ENCODE measurements at places on chromosomes 2 and 18.

- DNase-seq: no peak
Measured at GRCh38 chr18:56973487-56973886, 173.4 kb upstream of the BOD1L2 start.

- DNase-seq: no peak
Measured at GRCh38 chr18:25190472-25190871, 161.5 kb downstream of the ZNF521 start.

GRCh38 chr2:127091148-127091547, 15.8 kb downstream of the BIN1 start:
- DNase-seq: no peak

DNA sequence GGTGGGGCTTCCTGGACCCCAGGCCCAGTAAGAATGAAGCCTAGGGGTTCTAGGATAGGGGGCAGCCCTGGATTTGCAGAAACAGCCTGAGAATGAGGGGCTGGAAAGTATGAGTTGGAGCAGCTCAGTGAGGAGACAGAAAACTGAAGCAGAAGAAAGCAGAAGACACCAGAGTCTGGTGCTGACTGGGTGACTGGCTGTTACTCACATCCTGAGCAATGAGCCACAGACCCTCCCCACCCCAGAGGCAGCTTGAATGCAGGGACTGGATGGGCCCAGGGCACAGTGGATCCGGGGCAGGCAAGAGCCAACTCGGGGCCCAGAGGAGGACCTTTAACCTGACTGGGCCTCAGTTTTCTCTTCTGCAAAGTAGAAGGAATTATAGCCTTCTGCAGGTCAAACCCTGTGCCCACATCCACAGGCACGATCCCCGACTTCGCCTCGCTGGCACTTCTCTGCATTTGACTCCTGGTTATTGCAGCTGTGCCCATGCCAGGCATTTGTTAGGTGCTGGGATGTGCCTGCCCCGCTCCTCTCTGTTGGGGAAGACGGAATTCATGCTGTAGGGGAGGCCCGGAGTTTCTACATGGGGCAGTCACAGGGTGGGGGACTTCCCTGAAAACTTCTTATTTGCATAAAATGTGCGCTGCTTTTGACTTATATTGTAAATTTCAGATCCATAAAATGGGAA, 8.5 kb downstream of the STEAP3 start:
- DNase-seq: no peak

- DNase-seq: no peak
Measured at GRCh38 chr2:123993728-123994323, 31.3 kb upstream of the CNTNAP5 start.

- no peak for DNase-seq
Measured at GRCh38 chr2:64192664-64193105, 48.5 kb upstream of the PELI1 start.

DNA sequence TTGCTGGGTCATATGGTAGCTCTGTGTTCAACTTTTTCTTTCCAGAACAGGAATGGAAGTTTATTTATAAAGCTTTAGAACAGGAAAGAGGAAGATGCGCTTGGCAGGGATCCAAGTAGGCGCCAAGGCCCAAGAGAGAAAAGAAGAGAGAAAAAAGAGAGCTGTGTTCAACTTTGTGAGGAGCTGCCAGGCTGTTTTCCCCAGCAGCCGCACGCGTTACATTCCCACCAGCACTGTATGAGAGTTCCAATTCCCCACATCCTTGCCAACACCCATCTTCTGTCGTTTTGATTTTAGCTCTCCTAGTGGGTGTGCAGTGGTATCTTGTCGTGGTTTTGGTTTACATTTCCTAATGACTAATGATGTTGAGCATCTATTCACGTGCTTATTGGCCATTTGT, 51.4 kb downstream of the KCNF1 start:
- peak; percentile 17 for DNase-seq

DNA sequence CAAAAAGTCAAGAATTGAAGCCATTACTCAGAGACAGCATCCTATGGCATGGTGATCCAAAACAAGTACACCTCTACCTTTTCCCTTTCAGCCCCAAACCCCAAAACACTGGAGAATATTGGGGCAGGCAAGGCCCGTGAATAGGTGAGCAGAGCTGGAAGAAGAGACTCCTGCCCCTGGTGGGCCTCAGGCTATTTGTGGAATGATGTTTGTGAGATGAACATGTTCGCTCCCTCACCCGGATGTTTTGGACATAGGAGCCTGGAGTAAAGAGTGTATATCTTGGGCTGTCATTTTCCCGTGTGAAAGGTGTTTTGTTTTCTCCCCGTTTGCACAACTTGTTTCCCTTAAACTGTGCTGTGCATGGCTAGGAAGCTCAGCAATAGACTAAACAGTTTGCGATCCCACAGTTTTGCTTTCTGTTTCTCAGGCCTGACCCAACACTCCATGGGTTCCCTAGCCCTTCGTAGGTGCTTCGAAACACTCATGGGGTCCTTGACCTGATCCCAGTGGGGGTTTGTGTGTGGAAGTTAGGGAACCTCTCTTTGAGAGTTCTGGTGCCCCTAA, 136.5 kb upstream of the TNP1 start:
- DNase-seq: no peak

- no peak for DNase-seq
Measured at GRCh38 chr2:20390524-20391123, 40.0 kb upstream of the PUM2 start.

- no peak for DNase-seq
Measured at GRCh38 chr2:132677661-132678060, 7.7 kb upstream of the LYPD1 start.

GRCh38 chr2:169363560-169364150, 1.3 kb upstream of the LRP2 start:
- DNase-seq: no peak

DNA sequence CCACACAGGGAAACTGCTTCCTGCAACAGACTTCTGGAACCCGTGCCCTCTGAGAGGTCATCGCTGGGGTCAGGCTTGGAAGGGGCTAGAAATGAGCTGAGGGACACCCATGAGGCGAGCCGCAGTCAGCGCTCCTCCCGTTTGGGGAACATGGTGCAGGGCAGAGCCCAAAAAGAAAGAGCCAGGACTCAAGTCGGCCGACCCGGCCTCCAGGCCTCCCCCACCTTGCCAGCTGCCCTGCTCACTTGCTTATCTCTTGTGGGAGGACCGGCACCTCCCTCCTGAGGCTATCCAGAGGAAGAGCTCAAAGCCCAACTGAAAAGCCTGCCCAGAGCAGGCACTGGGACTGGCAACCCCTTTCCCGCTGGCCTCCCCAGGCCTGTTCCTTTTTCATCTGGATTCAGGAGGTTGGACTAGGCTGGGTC, 43.6 kb downstream of the SCTR start:
- DNase-seq: no peak

GRCh38 chr2:234544659-234545611, 48.1 kb upstream of the ARL4C start:
- DNase-seq: peak; percentile 19

- peak; percentile 79 for DNase-seq
Measured at GRCh38 chr2:150125708-150126107, 361.8 kb downstream of the RND3 start.

DNA sequence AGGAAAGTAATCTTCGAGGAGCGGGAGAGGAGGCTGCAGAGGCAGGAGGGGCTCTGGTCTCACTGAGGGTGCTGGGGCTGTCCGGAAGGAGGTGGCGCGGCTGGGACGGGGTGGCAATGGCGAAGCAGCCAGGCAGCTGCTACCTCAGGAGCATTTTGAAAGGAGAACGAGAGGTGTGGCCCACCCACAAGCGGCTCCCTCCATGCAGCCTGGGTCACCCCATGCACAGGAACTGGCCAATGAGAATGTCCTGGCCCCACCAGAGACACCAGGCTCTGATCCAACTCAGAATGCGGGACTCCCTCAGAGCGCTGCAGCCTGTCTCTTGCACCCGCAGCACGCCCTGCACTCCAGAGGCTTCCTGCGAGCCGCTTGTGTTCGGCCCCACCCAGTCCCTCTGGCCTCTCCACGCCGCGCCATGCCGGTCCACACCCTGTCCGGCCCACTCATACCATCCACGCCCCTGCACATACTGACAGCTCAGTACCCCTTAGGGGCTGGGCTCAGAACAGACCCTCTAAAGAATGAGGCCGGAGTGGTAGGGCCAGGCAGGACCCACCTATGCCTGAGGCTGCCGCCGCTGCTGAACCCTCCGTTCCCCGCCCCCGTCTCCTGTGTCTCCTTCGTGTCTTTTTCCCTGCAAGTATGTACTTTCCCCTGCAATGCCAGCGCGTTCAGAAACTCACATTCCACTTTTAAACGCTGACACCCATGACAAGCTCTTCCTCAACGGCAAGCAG, 6.4 kb upstream of the BOK start:
- DNase-seq: no peak

- no peak for DNase-seq
Measured at GRCh38 chr2:142299021-142299420, 168.2 kb upstream of the LRP1B start.

DNA sequence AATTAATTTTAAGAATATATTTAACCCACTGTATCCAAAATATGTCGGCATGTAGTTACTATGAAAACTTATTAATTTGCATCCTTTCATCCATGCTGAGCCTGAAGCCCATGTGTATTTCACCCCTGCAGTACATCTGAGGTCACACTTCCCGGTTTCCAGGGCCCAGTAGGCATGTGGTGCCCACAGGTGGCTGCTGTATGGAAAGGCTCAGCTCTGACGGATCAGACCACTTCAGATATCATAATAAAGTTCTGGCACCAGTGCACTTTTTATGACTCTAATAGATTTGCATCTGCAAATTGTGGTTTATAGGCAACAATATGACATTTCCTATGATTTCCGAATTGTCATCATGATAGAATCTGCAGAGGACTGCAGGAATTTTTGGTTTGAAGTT, 22.5 kb downstream of the SH3RF3 start:
- DNase-seq: no peak

- DNase-seq: no peak
Measured at GRCh38 chr18:44526705-44527415, 153.8 kb upstream of the SETBP1 start.

DNA sequence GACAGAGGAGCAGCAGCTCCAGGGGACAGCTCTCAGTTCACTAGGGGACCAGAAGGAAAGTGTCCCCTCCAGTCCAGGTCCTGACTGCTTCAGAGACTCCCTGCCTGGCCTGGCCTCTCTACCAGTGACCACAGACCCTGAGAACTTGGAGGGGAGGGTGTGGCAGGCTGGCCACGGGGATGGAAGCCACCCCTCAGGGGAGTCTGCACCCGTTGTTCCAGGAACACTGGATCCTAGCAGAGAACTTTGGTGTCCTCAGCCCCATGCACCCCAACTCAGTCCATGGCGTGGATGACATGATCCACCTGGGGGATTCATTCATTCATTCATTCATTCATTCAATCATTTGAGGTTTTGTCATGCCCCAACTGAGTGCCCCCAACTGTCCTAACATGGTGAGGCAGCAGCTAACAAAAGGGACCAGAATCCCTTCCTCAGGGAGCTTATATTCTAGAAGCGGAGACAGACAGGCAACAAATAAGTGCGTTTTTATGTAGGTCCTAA, 31.9 kb downstream of the MYO7B start:
- no peak for DNase-seq

DNA sequence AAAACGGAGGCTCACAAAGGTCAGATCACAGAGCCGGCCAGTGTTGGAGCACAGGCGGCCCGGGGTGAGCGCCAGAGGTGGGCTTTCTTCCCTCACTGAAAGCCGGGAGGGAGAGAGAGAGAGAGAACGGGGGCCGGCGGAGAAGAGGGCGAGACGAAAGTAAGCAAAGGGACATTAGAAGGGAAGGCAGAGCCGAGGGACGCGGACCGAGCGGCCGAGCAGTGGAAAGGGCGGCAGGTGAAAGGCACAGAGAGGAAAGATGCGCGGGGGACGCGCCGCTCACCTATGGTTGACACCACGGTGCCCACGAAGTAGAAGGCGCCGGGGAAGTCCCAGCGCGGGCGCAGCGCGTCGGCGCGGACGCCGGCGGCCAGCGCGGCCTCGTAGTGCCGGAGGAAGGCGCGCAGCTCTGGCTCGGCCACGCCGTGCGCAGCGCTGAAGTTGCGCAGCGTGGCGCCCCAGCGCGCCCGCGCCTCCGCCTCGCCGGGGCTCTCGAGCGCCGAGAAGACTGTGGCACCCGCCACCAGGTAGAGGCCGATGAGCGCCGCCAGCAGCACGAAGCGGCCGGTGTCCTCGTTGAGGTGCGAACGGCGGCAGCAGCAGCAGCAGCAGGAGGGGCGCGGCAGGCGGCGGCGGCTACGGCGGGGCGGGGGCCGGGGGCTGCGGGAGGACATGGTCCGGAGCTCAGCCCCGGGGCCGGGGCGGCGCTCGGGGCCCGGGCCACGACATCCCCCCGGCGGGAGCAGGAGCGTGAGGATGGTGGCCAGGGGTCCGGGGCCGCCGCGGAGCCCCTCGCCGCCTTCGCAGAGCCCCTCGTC, 166.9 kb downstream of the MSH2 start:
- no peak for DNase-seq

- no peak for DNase-seq
Measured at GRCh38 chr2:211035548-211036185, 479.3 kb downstream of the CPS1 start.

- DNase-seq: no peak
Measured at GRCh38 chr2:227607941-227608340, 6.7 kb downstream of the SCYGR3 start.

DNA sequence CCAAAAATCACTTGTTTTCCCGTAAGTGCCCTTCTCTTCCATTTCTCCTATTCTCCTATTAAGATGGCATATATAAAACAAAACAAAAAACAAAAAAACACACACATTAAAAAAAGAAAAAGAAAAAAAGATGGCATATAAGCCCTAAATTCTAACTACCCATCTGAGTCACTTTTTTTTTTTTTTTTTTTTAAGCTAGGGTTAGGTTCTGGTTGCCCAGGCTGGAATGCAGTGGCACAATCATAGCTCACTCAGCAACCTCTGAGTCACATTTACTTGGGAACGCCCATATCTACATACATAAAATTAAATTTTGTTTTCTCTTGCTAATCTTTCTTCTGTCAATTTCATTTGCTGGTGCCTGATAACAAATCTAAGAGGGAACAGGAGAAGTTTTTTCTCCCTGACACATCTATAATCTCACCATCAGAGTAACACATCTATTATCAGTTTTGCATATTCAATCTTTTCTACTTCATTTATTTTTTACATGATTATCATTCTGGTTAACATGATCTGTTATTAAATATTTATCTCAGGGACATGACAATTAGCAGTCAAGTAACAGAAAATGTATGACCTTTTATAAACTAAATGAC, 52.1 kb downstream of the EEF1B2 start:
- DNase-seq: no peak

DNA sequence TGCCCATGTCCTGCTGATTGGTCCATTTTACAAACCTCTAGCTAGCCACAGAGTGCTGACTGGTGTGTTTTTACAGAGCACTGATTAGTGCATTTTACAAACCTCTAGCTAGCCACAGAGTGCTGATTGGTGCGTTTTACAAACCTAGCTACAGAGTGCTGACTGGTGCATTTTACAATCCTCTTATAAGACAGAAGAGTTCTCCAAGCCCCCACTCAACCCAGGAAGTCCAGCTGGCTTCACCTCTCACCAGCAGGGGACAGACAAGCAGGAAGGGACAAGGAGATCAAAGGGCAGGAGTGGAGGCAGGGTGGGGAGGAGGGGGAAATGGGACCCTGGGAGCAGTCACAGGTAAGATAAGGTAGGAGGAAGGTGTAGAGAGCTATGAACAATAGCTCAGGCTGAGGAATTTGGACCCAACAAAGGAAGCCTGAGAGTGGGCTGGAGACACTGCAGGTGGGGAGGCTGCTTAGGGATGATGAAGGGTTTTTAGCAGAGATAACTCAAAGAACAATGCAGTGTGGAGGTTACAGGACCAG, 37.1 kb downstream of the SH2D6 start:
- DNase-seq: no peak

- DNase-seq: no peak
Measured at GRCh38 chr2:101617796-101618195, 79.7 kb upstream of the MAP4K4 start.

Data from HFF-Myc (cell line).